ENCODE measurements at places on chromosomes 7 and 10.

DNA sequence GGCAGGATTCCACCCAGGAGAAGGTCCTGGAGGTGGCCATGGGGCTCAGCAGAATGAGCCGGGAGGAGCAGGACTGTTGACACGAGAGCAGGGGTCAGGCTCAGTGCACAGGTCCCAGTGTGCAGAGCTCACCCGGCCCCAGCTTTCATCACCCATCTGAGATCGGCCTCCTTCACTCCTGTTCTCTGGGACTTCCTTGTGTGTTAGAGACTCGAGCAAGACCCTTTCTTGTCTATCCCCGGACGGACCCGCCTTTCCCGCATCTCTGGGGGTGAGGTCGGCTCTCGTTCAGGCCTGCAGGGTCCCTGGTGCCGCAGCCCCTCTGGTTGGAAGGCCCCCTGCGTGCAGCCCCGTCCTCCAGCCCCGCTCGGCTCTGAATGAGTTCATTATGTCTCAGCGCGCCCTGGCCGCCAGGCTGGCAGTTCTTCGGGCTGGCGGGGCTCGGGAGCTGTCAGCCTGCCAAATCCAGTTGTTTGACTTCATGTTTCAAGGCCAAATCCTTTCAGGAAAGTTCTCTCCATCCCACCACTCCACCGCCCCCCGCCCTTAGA is 127.9 kb downstream of the LHPP start:
- no peak for DNase-seq

GRCh38 chr7:71659622-71660021 is 527.7 kb downstream of the GALNT17 start:
- DNase-seq, result no peak

GRCh38 chr10:79400146-79401004 is 45.0 kb downstream of the ZCCHC24 start:
- peak; percentile 44 for DNase-seq

GRCh38 chr10:122435212-122435827 is 19.1 kb upstream of the ARMS2 start:
- peak; percentile 80 for DNase-seq

- no peak for DNase-seq
Observed at GRCh38 chr10:28686835-28687682, 9.7 kb downstream of the BAMBI start.

GRCh38 chr10:120613180-120613579 is 156.2 kb downstream of the PLPP4 start:
- no peak for DNase-seq

- no peak for DNase-seq
Observed at GRCh38 chr7:70940597-70940996, 191.3 kb upstream of the GALNT17 start.

DNA sequence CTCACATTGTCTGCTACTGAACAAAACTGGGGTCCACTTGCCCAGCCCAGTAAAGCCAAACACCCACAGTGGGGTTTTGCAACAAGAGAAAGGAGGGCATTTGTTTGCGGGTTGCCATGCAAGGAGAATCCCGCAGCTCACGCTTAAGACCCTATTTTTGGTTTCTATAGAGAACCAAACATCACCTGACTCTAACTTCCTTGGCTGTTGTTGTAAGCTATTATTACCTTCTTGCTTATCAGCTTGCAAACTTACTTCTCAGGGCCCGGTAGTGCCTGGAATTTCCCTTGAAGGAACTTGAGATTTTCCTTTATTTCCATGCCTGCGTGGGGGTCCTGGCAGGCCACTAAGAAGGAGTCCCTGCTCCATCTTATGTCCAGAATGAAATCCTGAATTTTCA is 20.7 kb downstream of the IFIT3 start:
- no peak for DNase-seq

DNA sequence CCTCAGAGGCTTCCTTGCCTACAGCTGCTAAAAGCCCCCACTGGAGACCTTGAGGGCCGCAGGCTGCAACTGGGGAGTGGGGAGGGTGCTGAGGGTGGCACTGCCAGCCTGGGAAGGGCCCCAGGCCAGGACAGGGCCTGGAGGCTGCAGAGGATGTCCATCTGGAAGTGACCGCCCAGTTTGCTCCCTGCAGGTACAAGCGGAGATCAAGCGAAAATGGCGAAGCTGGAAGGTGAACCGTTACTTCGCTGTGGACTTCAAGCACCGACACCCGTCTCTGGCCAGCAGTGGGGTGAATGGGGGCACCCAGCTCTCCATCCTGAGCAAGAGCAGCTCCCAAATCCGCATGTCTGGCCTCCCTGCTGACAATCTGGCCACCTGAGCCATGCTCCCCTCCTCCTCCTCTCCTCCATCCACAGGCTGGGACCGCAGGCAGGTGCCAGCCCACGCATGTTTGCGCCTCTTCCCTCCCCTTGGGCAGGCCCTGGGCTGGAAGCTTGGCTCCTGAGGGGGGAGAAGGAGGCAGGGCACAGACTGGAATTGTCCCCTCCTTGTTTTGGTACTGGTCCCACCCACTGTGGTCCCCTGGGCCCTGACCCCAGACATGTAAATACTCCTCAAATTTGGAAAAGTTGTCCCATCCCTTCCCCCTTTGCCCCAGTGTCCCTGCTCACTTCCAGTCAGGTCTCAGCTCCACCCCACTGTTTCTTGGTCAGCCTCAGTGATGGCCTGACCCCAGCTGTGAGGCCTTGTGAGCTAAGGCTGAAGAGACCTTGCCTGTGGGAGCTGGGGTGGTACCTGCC is 54.4 kb downstream of the ADCYAP1R1 start:
- DNase-seq, result no peak

GRCh38 chr7:144390481-144390880 is 13.0 kb downstream of the NOBOX start:
- DNase-seq, result no peak

DNA sequence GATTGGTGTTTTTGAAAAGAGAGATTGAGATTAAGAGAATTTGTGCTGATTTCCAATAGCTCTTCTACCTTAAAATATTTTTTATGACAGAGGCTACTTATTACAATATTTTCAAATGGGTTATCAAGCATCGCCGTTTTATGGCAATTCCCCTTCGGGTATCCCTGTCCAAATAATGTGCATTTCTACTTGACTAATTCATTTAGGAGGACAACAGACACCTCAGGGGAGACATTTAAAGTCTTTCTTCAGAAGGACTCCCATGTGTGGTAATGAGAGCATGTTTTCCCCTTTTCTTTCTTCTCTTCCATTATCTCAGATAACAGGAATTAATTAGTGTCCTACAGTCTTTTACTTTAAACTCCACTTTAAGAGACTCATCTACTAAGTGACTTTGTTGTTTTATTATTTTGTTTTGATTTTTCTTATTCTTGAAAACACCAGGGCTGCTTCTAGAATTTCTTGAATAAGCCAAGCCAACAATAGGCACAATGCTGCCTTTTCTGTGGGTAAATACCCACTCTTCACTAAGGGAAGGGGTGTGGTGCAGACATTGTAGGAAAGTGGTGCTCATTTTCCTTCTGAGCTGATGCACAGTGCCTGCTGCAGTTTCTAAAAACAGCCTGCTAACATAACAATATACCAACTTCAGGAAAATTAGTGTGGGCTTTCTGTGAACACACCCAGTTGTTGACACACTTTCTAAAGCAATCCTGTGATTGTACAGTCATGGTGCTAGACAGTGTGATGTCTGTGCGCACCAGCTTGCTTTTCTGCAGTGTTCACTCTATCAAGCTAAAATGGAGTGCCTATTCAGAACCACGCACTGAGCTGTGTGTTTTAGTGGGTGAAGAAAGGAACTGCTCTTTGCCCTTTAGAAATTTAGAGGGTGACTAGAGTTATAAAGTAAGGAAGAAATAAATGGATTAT is 597.7 kb downstream of the NRG3 start:
- no peak for DNase-seq

DNA sequence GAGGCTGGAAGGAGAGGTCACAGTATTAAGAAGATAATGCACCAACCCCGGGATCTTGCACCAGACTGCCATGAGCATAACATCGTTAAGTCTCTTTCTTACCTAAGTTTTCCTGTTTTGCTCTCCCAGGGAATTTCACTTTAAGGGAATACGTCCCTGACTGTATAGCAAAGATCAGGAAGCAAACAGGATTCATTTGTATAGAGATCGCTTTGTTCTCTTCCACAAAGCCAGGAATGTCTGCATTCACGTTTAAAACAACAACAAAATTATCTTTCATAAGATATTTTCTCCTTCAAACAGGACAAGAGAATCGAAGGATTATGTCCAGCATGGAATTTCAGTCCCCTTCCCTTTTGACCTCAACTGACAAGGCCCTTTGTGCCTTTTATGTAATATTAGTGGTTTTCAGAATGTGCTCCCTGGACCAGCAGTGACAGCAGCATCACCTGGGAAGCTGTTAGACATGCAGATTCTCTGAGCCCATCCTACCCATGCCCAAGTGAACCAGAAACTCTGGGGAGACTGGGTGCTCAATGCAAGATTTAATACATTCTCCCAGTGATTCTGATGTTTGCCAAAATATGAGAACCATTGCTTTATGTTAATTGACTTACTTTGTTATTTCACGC is 286.3 kb downstream of the FGFR2 start:
- DNase-seq, result no peak

DNA sequence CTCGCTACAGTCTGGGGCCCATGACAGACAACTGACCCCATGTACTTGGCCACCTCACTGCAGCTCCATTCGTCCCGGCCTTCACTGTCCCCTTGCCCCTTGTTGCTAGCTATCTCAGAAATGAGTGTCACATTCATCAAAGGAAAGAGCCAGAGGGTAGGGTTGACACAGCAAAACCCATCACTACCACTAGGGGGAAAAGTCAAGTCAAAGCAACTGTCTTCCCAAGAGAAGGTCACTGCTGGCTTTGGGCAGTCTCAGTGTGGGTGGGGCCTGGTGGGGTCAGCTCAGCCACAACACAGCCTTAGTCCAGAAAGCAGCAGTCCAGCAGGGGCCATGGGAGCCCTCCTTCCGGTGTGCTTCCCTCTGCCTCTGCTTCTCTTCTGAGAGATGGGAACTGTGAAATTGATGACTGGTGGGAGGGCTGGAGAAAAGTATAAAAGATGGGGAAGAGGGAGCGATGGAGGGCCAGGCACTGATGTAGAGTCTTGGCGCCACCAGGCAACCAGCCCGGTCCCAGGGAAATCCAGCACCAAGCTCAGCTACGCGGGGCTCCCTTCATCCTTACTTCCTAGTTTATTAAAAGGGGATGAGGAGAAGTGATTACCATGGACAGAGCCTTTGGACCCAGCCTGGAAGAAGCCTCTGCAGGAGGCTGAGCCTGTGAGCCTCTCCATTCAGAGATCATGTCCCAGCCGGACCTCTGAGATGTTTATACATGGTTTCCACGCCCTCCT is 58.0 kb downstream of the PLXNA4 start:
- peak; percentile 47 for DNase-seq

GRCh38 chr10:116104210-116104932 is 168.6 kb downstream of the GFRA1 start:
- DNase-seq, result no peak

DNA sequence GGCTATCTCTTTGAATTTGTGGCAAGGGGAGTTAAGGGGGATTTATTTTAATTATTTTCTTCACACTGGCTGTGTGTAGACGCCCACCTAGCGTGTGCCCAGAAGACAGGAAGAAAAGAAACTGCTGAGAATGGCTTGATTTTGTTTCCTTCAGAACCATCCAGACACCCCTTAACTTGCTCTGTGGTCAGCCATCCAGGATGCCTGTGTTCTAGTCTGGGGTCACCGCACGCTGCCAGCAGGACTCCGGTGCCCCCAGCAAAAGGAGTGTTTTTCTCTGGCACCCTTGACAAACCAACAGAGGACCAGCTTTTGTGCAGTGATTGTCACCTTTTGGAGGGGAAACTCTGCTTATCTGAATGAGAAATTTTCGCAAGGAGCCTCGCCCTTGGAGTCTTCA is 5.3 kb downstream of the DDC start:
- DNase-seq, result no peak

DNA sequence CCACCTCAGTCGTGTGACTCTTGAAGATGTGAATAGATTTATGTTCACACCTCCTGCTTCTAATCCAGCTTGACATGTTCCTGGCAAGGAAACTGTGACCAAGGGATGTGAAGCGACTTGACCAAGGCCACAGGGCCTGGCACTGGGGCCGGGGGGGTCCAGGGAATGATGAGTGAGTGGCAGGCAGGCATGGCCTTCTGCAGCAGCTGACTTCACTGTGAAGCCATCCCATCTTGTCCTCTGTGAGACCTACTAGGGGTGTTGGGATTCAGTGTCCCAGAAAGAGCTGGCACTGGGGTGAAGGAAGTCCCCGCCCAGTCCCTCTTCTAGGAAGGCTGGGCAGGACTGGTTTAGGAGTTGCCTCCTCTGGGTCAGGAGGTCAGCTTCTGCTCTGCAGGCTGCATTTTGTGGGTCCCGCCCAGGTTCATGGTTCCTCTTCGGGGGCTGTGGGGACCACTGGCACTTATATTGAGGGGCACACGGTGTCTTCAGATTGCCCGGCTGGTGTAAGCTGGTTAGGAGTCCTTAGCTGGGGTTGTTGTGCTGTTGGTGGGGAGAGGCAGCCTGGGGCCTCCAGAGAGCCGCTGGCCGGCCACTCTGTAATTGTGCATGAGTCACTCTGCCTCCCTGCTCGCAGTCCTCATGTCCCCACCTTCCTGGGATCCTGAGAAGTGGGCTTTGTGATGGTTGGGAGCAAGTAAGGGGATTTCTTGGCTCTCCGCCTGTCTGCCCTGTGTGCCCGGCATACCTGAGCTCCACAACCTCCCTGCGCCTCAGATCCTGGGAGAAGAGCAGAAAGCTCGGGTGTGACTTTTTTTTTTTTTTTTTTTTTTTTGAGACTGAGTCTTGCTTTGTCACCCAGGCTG is 11.0 kb downstream of the ZMIZ1 start:
- peak; percentile 47 for DNase-seq

- no peak for DNase-seq
Observed at GRCh38 chr7:13108061-13108460, 420.6 kb downstream of the ARL4A start.

GRCh38 chr10:89235073-89235798 is 16.3 kb downstream of the LIPA start:
- peak; percentile 97 for DNase-seq

DNA sequence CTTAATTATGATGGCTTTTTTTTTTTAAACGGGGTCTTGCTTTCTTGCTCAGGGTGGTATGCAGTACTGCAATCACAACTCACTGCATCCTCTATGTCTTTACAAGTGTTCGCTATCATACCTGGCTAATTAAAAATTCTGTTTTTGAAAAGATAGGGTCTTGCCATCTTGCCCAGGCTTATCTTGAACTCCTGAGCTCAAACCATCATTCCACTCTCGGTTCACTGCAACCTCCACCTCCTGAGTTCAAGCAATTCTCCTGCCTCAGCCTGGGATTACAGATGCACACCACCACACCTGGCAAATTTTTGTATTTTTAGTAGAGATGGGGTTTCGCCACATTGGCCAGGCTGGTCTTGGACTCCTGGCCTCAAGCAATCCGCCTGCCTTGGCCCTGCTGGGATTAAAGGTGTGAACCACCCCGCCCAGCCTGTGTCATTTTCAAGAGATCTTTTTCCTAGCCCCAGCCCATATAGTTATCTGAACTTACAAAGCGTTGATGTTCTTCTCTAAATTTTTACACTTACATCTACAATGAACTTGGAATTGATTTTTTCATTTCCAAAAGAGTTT is 6.0 kb downstream of the HNRNPF start:
- no peak for DNase-seq

GRCh38 chr10:131274133-131274880 is 37.2 kb downstream of the TCERG1L start:
- no peak for DNase-seq

GRCh38 chr10:80856186-80856585 is 318.5 kb downstream of the SH2D4B start:
- no peak for DNase-seq

GRCh38 chr7:102170393-102170970 is 116.2 kb upstream of the SH2B2 start:
- DNase-seq, result no peak

GRCh38 chr7:129332254-129333035 is 101.8 kb upstream of the STRIP2 start:
- peak; percentile 39 for DNase-seq

- DNase-seq, result peak; percentile 49
Observed at GRCh38 chr7:140263277-140263676, 86.5 kb upstream of the KDM7A start.

GRCh38 chr10:95536017-95536416 is 25.2 kb downstream of the SORBS1 start:
- DNase-seq, result no peak
